ENCODE measurements at places on chromosomes 5 and 9.
A peak's percentile ranks its signal among the peaks of the same experiment; 100 is the strongest.

GRCh38 chr9:120676767-120677402 is 37.4 kb downstream of the MEGF9 start:
- H3K4me1 ChIP-seq = peaks cover 3% of the 10 kb centered on the region
- H3K36me3 ChIP-seq = peaks cover 2% of the 10 kb centered on the region
- no peak for DNase-seq
- H3K4me3 ChIP-seq = no peak overlapping the region

GRCh38 chr5:132434416-132435286 is 55.9 kb downstream of the IRF1 start:
- peak overlapping the region; percentile 99 for H3K27ac ChIP-seq
- H3K4me3 ChIP-seq = peak overlapping the region; percentile 64
- DNase-seq = no peak
- H3K4me1 ChIP-seq = peaks cover 95% of the 10 kb centered on the region

GRCh38 chr9:105187781-105188180 is 56.7 kb upstream of the SLC44A1 start:
- peaks cover 7% of the 10 kb centered on the region for H3K27me3 ChIP-seq
- no peaks in the 10 kb centered on the region for H3K4me1 ChIP-seq
- no peak for DNase-seq
- H3K36me3 ChIP-seq = peaks cover 4% of the 10 kb centered on the region
- H3K27ac ChIP-seq = no peak overlapping the region

- peaks cover 40% of the 10 kb centered on the region for H3K27me3 ChIP-seq
- DNase-seq = no peak
- no peaks in the 10 kb centered on the region for H3K4me1 ChIP-seq
- no peak overlapping the region for H3K4me3 ChIP-seq
These were observed 8.8 kb upstream of the ADGRV1 start for GRCh38 chr5:90549729-90550275.

DNA sequence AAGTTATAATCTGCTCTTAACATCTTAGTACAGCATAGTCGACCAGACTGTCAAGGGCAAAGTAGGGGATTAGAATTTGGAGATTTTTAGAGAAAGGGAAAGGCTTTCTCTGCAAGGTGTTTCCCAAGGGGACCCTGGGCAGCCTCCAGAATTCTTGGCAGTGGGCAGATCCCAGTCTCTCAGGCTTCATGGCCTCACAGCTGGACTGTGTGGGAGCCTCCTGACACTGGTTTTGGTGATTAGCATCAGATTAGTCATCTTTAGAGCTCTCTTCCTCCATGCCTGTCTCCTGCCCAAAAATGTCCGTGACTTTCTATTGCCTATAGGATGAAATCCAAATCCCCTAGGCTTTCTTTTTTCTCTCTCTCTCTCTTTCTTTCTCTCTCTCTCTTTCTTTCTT is 370.7 kb downstream of the ZSWIM6 start:
- no peaks in the 10 kb centered on the region for H3K36me3 ChIP-seq
- no peak overlapping the region for H3K27ac ChIP-seq
- H3K4me1 ChIP-seq = no peaks in the 10 kb centered on the region
- no peak for DNase-seq
- peaks cover 40% of the 10 kb centered on the region for H3K27me3 ChIP-seq
- no peak overlapping the region for H3K4me3 ChIP-seq

GRCh38 chr5:180454752-180455151 is 39.4 kb upstream of the CNOT6 start:
- H3K4me3 ChIP-seq = no peak overlapping the region
- peaks cover 42% of the 10 kb centered on the region for H3K27me3 ChIP-seq
- H3K4me1 ChIP-seq = peaks cover 7% of the 10 kb centered on the region
- no peak for DNase-seq

- no peaks in the 10 kb centered on the region for H3K4me1 ChIP-seq
- peaks cover 43% of the 10 kb centered on the region for H3K27me3 ChIP-seq
- H3K4me3 ChIP-seq = no peak overlapping the region
These were observed 257.8 kb downstream of the FSTL4 start for GRCh38 chr5:133354323-133355185.

GRCh38 chr9:130352586-130353285 is 87.2 kb downstream of the HMCN2 start:
- no peak for DNase-seq
- no peak overlapping the region for H3K27ac ChIP-seq
- peaks cover 1% of the 10 kb centered on the region for H3K36me3 ChIP-seq

DNA sequence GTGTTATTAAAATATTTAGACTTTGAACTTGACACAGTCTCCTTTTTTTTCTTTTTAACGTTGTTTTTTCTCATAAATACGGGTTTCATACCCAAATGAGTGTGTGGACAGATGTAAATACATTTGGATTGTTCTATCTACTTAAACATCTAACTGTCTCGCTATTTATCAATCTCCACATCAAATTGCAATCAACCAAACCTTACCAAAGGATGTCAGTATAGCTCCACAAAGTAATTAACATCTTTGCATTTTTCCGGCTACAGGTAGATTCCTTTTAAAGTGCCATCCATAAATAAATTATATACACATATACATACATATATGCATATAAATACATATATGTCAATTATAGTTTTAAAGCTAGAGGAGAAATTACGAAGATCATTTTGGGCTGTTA is 705 bp upstream of the CDH10 start:
- H3K27me3 ChIP-seq = no peaks in the 10 kb centered on the region
- no peaks in the 10 kb centered on the region for H3K36me3 ChIP-seq
- H3K4me1 ChIP-seq = no peaks in the 10 kb centered on the region

DNA sequence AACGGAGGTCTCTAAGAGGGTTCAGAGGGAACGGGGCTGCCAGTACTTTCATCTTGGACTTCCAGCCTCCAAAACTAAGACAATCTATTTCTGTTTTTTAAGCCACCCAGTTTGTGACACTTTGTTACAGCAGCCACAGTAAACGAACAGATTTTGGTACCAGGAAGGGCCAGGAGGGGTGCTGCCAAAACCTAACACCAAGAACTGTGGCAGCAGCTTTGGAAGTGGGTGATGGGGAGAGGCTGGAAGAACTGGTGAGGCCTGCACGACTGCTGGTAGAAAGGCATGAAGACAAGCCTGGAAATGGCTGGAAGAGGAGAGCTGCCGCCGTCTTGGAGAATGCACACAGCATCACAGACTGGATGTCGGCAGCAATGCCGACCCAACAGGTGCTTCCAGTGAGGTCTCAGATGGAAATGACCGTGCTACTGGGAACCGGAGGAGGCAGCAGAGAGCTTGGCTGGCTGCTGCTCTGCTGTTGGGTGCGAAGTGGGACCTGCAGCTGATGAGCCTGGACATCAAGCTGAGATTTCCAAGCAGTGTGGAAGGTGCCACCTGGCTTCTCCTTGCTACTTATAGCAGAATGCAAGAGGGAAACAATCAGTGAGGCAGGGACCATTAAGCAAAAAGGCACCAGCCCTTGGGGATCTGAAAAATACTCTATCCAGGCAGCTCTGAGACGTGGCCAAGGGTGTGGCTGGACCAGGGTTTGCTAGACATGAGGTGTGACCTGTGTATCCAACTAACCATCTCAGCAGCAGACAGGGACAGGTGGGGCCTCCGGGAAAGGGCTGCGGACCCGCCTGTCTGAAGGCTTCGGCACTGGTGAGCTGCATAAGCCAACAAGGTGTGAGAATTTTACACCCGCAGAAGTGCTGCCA is 4.7 kb upstream of the TMEM210 start:
- H3K27me3 ChIP-seq = peaks cover 12% of the 10 kb centered on the region
- H3K36me3 ChIP-seq = peaks cover 23% of the 10 kb centered on the region
- H3K4me1 ChIP-seq = peaks cover 10% of the 10 kb centered on the region
- no peak overlapping the region for H3K4me3 ChIP-seq

DNA sequence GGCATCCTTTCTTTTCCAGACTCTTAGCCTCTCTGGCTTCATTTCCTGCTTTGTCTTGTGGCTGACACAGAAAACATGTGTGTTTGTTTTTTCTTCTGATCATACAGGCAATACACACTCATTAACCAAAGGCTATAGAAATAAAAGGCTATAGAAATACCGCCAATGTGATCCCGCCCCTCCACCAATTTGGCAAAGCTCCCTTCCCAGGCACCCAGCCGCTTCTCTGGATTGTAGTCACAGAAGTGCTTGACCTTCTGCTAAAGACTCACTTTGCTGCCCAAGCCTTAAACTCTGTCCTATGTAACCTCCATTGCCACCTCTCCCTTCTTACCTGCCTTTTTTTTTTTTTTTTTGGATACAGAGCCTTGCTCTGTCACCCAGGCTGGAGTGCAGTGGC is 5.3 kb downstream of the TXNDC15 start:
- no peak for DNase-seq
- no peak overlapping the region for H3K4me3 ChIP-seq
- peaks cover 45% of the 10 kb centered on the region for H3K4me1 ChIP-seq
- no peaks in the 10 kb centered on the region for H3K27me3 ChIP-seq

GRCh38 chr9:75664597-75664996 is 225.9 kb upstream of the PCSK5 start:
- H3K27me3 ChIP-seq = no peaks in the 10 kb centered on the region
- no peak overlapping the region for H3K4me3 ChIP-seq
- H3K27ac ChIP-seq = no peak overlapping the region
- no peaks in the 10 kb centered on the region for H3K36me3 ChIP-seq
- DNase-seq = no peak
- H3K4me1 ChIP-seq = no peaks in the 10 kb centered on the region

- no peak overlapping the region for H3K4me3 ChIP-seq
- H3K36me3 ChIP-seq = no peaks in the 10 kb centered on the region
- no peaks in the 10 kb centered on the region for H3K27me3 ChIP-seq
These were observed 850.6 kb upstream of the WWC1 start for GRCh38 chr5:167440846-167441245.

- H3K27me3 ChIP-seq = peaks cover 73% of the 10 kb centered on the region
- H3K4me1 ChIP-seq = no peaks in the 10 kb centered on the region
- DNase-seq = no peak
- no peak overlapping the region for H3K27ac ChIP-seq
These were observed 95.5 kb downstream of the TMEM161B start for GRCh38 chr5:88172847-88173758.

DNA sequence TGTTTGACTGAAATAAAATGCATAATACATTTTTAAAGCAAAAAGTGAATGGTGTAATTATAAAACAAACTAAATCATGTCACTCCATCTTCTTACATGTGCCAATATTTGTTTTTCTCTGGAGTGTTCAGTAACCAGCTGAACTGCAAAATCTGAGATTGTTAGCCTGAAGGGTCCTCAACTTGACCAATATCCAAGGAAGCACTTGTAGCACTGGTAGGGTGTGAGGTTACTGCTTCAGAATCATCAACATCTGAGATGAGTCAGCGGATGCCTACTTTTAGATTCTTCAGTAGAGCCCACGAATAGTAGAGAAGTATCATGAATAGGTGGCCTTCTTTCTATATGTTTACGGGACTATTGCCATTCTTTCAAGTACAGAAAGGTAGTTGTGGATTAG is 226.7 kb downstream of the TLE4 start:
- no peak overlapping the region for H3K27ac ChIP-seq
- no peaks in the 10 kb centered on the region for H3K4me1 ChIP-seq
- H3K36me3 ChIP-seq = no peaks in the 10 kb centered on the region

- H3K27ac ChIP-seq = no peak overlapping the region
- no peak for DNase-seq
- H3K36me3 ChIP-seq = peaks cover 3% of the 10 kb centered on the region
- H3K27me3 ChIP-seq = no peaks in the 10 kb centered on the region
- H3K4me1 ChIP-seq = peaks cover 11% of the 10 kb centered on the region
These were observed 6.5 kb downstream of the DENND1A start for GRCh38 chr9:123923377-123923776.

- no peak overlapping the region for H3K27ac ChIP-seq
- no peak overlapping the region for H3K4me3 ChIP-seq
- no peaks in the 10 kb centered on the region for H3K36me3 ChIP-seq
- H3K4me1 ChIP-seq = peaks cover 2% of the 10 kb centered on the region
These were observed 23.6 kb downstream of the TICAM2 start for GRCh38 chr5:115578657-115579056.
